Body of pancreas (tissue), 4 donors: ENCODE measurements at places on chromosomes 2 and 18. TPM values are rescaled to one million over a fixed set of nuclear protein-coding genes. Genes with fewer than 3 reads are reported as not detected.

The CIB4 gene
- not detected for total RNA-seq

The VWA3B gene
- total RNA-seq, result 0.78 TPM

The CRYBA2 gene
- total RNA-seq, result 23.1 TPM

- no peak for DNase-seq
Observed at GRCh38 chr2:22901471-22902179, 483.4 kb upstream of the KLHL29 start.

- no peak for DNase-seq
Observed at GRCh38 chr2:191174442-191174841, 23.6 kb upstream of the STAT4 start.

DNA sequence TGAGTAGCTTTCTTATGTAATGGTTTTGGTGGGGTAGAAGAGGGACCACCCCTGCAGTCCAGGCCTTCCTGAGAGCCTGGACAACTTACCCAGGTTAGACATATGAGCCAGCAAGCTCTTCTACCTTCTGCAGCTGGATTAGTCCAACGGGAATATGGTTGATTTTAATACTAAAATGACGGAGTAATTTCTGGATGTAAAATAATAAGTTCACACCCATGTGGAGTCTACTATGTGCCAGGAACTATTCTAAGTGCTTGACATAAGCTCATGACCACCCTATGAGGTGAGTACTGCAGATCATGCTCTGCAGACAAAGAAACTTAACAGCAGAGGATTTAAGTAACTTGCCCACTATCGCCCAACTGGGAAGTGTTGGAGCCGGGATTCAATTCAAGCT, 45.5 kb downstream of the DPP4 start:
- DNase-seq, result no peak

DNA sequence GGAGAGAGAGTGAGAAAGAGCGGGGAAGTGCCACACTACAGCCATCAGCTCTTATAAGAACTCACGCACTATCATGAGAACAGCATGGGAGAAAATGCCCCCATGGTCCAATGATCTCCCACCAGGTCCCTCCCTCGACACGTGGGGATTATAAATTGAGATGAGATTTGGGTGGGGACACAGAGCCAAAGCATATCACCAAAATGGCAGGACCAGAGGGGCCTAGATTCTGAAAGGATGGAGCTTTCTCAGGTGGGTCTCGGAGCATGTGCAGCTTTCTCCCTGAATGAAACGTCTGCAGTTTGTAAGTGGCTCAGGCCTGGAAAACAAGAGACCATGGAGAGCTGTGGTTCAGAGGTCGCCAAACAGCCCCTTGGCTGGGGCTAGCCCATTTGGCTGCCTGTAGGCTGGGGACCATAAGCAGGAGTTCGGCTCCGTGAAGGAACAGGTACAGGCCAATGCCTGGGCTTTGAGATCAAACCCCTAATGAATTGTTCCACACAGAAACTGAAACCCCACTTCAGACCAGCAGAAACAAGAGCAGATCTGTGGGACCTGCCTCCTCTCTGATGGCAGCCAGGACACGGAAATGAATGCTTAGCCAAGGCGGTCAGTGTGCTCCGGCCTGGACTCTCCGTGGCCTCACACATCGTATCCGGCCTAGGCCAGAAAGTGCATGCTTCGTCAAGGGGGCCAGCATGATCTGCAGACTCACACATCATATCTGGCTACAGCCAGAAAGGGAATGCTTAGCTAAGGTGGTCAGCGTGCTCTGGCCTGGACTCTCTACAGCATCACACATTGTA, 111.2 kb upstream of the TMEM18 start:
- DNase-seq, result no peak

GRCh38 chr2:152629202-152629601, 88.1 kb downstream of the PRPF40A start:
- no peak for DNase-seq

DNA sequence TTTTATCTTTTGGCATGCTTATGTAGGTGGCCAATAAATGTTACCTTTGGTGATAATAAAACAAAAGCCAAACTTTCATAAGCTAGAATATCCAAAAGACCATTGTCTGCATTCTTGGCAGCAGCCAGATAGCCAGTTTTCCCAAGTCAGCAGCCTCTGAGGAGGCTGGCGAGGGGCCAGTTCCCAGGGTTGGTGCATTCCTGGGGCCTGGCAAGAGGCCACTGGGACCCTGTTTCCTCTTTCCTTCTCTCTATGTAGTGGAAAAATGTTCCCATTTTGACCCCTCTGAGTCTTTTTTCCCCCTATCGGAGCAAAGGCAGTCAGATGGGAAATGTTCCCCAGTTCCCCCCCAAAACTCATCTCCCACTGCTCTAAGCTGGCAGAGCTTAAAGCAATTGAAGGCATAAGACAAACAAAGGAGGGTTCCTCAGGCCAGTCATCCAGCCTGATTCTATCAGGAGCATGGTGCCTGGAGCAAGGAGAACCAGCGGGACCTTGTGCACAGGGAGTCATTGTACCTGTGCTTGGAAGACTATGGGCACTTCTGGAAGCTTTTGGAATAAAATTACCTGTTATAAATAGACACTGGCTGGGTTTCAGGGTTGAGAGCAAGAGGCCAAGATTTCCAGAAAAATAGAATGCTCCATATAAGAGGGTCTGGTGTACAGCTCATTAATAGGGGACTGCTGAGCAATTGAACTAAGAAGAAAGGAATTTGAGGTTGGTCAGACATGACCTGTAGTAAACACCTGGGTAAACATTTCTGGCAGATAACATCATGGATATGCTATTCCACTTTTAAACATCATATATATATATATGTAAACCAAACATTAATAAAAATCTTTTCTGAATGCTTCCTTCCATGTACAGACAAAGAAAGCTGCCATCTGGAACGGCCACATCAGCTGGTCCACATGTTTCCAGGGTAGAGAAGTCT, 63.4 kb downstream of the NCKAP5 start:
- DNase-seq, result peak; percentile 64

DNA sequence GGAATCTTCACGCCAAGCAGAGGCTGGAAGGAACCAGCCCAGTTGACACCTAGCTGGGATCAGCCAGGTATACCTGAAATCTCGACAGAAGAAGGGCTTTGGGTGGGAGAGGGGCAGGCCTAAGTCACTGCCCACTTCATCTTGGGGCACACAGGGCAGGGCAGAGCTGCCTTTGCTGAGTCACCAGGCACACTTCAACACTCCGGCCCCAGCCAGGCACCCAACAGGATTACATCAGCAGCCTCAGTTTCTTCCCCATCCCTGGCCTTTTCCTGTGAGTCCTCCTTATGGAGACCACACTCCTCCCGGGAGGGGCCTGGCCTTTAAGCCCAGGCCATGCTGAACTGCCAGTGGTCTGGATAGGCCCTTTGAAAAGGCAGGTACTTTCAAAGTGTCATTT, 201.7 kb upstream of the HS6ST1 start:
- DNase-seq, result no peak

- DNase-seq, result no peak
Observed at GRCh38 chr18:8433323-8433722, 175.9 kb upstream of the RAB12 start.

- DNase-seq, result no peak
Observed at GRCh38 chr2:28366149-28366495, 26.5 kb upstream of the FOSL2 start.

- no peak for DNase-seq
Observed at GRCh38 chr18:39969803-39970494, 1985.1 kb upstream of the PIK3C3 start.

DNA sequence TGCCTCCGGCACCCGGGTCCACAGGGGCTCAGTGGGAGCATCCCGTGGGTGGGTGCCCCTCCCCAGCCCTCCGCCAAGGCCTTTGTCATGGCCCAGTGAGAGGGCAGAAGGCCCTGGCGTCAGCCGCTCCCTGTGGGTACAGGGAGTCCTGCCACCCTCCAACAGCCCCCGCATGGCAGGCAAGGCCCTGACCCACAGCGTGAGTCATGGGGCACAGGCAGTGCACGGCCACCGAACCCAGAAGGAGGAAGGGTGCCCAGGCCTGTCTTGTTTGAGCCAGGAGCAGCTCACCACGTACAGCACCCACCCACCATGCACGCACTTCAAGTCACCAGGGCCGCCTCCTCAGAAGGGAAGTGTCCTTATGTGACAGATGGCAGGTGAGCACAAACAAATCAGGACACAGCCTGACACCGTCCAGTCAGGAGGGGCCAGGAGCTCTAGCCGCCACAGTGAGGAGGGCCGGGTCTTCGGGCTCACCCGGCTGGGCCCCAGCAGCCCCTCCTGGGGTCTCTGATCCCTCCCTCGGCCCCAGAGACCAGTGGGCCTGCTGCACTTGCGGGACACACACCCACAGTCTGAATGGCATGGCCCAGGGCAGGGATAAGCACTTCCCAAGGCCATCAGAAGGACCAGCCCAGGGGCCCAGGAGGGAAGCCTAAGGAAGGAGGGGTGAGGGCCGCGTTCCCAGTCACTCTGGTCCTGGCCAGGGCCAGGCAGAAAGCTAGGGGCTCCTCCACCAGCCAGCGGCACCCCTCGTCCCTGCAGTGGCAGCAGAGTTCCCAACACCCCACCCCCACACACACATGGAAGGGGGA, 25.8 kb downstream of the BIN1 start:
- no peak for DNase-seq

- peak; percentile 92 for DNase-seq
Observed at GRCh38 chr2:7023542-7023941, 106.3 kb downstream of the RNF144A start.

GRCh38 chr18:76228716-76229115, 266.3 kb downstream of the ZNF516 start:
- no peak for DNase-seq

DNA sequence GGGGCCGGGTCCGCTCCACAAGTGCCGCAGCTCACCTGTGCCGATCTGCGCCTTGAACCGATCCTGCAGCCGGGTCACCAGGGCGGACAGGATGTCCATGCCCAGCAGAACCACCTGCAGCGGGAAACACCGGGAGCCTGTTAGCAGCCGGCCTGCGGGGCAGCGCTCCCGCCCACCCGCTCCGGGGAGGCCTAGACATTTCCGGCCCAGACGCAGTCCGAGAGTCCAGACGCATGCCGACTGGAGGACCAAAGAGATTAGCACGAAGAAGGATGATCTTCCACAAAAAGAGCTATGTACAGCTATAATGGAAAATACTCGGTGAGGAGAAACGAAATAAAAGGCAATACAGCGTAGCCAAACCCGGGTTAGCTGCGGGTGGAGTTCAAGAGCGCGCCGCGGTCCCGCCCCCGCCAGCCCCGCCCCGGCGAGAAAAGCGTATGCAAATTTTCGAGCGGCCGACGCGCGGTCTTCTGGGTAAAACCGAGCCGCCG, 421 bp upstream of the RNU4ATAC start:
- DNase-seq, result peak; percentile 85

DNA sequence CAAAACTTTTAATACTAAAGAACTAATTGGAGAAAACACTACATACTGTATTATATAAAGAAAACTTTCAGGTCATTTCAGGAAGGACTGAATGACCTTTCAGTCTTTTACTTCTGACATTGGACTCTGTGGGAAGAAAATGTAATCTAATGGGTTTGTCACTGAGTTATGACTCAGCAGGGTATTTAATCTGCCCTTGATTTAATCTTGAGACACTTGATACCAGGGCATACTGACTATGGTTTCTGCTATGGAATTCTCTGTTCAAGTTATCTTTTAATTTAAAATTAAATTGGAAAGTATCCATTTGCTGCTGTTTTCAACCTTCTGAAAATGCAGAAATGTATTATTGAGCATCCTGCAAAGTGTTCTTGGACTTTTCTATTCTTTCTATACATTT, 354.2 kb upstream of the GALNT5 start:
- no peak for DNase-seq

DNA sequence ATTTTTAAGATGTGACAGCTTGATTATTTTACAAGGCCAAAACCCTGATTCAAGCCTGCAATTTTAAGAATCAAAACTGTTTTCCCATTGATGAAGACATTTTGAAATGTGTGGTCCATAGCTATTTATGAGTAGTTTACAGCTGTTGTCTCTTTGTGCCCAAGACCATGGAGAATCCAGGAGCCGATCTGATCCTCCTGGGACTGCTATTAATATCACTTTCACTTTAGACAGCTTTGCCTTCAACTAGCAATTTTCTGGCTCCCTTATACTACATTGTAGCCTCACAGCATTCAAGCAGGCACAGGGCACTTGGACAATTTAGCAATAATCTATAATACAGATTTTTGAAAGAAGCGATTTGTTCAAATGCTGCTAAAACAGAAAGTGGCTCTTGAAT, 172.9 kb downstream of the SLC8A1 start:
- DNase-seq, result no peak
